Retina (tissue), 1 donor: ENCODE measurements at places on chromosomes 13 and 19.

GRCh38 chr13:110358381-110358780 is 51.3 kb downstream of the COL4A2 start:
- DNase-seq: no peak

GRCh38 chr19:4977299-4978174 is 8.6 kb downstream of the KDM4B start:
- peak; percentile 68 for DNase-seq

DNA sequence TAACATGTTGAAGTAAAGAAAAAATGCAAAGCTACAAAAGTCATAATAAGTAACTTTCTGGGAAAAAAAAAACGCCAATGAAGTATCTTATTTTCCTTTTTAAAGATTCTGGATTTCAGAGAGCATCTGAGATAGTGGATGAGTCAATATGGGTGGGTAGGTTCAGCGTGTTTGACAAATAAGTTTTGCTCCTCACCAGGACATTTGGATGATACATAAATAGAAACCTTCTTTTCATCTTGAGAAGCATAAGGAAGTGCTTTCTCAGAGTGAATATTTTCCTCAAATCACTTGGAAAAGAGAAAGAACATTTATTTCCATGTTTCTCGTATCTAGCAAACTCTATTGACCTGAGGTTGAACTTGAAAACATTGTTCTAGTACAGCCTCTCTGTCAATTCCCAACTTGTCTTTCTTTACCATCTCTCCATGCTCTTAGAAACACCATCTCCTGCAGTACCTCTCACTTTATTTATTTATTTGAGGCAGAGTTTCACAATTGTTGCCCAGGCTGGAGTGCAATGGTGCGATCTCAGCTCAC is 463.2 kb downstream of the KLF5 start:
- DNase-seq: no peak

GRCh38 chr13:46053162-46054012 is 841 bp upstream of the ZC3H13 start:
- DNase-seq: peak; percentile 25

DNA sequence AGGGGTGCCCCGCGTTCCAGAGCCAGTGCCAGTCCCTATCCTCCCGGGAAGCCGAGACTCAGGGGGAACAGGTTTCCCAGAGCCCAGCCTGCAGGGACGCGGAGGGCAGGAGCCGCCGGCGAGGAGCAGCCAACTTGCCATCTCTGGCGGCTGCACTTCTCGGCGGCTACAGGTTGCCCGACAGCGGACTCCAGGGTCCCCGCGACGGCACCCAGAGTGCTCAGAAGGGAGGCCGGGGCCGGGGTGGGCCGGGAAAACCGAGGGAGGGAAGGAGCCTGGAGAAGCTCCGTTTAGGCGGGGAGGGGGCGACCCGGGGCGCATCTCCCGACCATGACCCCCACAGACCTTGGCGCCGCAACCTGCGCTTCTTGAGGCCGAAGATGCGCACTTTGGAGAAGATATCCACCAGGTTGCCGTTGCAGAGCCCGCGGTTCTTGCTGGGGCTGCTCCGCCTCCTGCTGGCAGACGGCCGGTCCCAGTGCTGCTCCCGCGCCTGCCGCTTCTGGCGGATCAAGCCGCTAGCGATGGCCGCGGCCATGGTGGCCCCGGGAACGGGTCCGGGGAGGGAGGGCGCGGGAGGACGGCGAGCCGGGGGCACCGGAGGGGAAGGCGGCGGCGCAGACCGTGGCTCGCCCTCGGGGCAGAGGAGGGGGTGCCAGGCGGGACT is 463.8 kb downstream of the ITGBL1 start:
- peak; percentile 76 for DNase-seq

- DNase-seq: no peak
Observed at GRCh38 chr13:41606646-41607045, 149.3 kb downstream of the RGCC start.

DNA sequence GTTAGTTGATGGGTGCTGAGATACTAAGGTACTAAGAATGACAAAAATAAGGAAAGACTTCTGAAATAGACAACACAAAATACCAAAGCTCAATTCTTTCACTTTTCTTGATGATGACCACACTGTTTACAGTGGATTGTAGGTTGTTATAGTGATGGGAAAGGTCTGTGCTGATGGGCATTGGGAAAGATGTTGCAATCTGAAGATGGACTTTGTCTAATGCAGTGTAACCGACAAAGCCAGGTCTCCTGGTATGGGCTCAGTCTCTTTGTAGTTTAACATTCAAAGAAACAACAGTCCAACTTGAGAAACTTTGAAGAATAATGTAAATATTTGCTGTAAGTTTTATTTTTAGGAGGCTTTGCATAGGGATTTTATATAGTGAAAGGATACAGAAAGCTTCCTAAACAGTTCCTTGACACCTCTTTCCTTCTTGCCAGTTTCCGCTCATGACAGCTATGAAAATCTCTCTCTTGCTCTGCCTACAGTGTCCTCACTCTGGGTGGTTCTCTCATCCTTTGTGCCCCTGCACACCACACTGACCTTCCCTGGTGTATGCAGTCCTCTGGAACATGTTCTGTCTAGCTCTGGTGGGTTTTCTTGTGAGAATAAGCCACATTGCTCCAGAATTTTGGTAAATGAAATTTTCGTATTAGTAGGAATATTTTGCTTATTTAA is 172.2 kb downstream of the KCNRG start:
- no peak for DNase-seq

GRCh38 chr13:85536706-85537105 is 262.5 kb downstream of the SLITRK6 start:
- DNase-seq: no peak

DNA sequence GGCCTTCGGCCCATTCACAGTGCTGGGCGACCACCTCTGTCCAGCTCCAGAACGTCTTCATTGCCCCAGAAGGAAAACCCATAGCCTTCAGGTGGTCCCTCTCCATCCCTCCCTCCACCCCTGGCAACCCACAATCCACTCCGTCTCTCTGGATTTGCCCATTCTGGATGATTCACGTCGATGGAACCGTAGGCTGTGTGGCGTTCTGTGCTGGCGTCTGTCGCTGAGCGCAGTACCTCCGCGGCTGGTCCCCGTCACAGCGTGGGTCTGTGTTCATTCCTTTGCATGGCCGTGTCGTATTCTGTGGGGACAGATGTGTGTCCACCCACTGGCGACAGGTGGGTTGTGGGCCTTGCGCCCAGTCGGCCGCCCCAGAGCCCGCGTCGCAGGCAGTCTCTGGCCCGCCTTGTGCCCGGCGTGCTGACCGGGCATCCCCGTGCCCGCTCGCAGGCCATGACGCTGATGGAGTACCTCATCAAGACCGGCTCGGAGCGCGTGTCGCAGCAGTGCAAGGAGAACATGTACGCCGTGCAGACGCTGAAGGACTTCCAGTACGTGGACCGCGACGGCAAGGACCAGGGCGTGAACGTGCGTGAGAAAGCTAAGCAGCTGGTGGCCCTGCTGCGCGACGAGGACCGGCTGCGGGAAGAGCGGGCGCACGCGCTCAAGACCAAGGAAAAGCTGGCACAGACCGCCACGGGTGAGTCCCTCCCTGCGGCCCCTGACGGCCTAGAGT is 10.1 kb downstream of the EPN1 start:
- no peak for DNase-seq

- DNase-seq: no peak
Observed at GRCh38 chr13:44780591-44781280, 204.6 kb upstream of the TSC22D1 start.

- no peak for DNase-seq
Observed at GRCh38 chr13:83499286-83499685, 383.0 kb downstream of the SLITRK1 start.

- DNase-seq: no peak
Observed at GRCh38 chr13:108272333-108272732, 2.8 kb downstream of the TNFSF13B start.

- no peak for DNase-seq
Observed at GRCh38 chr19:17404015-17404414, 1.4 kb downstream of the BST2 start.

- DNase-seq: peak; percentile 94
Observed at GRCh38 chr19:17309198-17309964, at the start of gene DDA1. Gene DDA1, plus strand, starts transcription at chr19:17309563. Its CDS starts 92 bp downstream, at chr19:17309655.

DNA sequence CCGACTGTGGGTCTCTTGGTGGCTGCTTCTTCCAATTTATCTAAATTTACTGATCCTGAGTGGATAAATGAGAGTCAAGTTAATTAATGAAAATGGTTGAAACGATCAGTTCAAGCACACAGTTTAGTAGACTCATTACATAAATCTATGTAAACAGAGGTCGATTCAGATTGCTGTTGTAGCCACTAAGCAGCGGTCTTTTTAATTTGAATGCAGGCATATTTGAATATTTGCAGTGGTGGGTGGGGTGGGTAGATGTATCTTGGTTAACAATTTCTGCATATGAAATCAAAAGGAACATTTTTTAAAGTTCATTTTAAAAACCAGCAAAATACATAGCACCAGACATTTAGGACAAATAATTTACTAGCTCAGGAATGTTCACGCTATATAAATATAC is 325.9 kb downstream of the KLF12 start:
- DNase-seq: no peak

- DNase-seq: no peak
Observed at GRCh38 chr19:1082165-1082927, 12.8 kb downstream of the POLR2E start.

GRCh38 chr19:46624958-46625661 is at the start of gene PTGIR:
Gene PTGIR, minus strand, starts transcription at chr19:46625089. Its CDS starts 864 bp downstream, at chr19:46624225.
- DNase-seq: no peak

DNA sequence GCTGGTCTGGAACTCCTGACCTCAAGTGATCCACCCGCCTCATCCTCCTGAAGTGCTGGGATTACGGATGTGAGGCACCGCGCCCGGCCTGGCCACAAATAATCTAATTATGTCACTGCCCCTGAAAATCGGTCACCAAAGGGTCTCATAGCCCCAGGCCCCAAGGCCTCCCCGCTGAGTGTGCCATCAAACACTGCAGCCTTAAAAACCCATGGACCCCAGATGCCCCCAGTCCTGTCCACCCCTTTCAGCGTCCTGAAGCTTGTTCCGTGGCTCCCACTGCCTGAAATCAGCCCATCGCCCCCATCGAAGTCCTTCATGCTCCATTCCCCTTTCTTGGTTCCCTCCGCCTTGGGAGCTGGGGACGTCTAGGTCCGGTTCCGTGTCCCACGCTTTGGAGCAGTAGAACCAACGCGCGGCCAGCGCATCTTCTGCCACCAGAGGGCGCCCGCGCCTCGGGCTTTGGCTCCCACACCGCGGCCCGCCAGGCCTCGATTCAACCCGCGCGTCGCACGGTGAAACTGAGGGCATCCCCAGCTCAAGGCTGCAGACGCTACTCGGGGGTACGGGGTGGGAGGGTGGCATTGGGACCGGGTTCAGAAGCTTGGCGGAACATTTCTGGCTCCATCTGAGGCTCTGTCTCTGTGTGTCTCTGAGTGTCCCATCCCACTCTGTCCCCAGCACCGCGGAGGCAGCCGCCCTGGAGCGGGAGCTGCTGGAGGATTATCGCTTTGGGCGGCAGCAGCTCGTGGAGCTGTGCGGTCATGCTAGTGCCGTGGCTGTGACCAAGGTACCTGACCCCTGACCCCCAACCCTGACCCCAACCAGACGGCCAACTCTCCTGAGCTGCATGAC is 3.5 kb downstream of the YJEFN3 start:
- peak; percentile 91 for DNase-seq

GRCh38 chr19:11781295-11782057 is 14.7 kb downstream of the ZNF441 start:
- no peak for DNase-seq

GRCh38 chr19:55712804-55713631 is 25.2 kb downstream of the NLRP9 start:
- DNase-seq: no peak

DNA sequence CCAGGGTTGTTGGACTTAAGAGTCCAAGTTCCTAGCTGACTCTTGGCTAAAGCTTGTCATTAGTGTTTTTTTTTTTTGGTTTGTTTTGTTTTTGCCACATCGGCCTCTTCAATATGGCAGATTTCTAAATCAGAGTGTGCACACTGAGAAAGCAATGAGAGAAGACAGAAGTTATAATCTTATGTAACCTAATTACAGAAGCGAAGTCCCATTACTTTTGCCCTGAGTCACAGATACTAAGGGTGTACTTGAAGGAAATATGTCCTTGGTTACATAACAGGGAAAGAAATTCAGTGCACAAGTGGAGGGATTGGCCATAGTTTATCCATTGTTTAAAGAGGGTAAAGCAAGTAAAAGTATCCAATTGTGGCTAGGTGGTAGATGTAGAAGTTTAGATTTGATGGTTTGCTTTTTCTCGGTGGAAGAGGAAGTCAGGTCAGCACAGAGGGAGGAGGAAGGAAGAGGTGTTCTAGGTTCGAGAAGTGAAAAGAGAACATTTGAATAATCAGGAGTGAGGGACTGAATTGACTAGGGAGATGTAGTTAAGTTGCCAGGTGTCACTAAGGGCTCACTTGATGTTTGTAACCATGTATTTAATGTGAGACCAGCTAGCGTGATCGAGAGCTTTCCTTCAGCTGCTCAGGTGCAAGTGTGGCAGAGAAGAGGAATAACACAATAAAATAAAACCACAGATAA is 12.2 kb downstream of the GTF2F2 start:
- no peak for DNase-seq

- no peak for DNase-seq
Observed at GRCh38 chr13:31172001-31172400, 10.3 kb upstream of the HSPH1 start.

- DNase-seq: no peak
Observed at GRCh38 chr13:36973621-36974295, 25.4 kb downstream of the ALG5 start.

GRCh38 chr13:96743296-96744089 is 250.8 kb downstream of the OXGR1 start:
- no peak for DNase-seq

GRCh38 chr19:33220115-33220514 is 5.5 kb downstream of the SLC7A10 start:
- DNase-seq: no peak

DNA sequence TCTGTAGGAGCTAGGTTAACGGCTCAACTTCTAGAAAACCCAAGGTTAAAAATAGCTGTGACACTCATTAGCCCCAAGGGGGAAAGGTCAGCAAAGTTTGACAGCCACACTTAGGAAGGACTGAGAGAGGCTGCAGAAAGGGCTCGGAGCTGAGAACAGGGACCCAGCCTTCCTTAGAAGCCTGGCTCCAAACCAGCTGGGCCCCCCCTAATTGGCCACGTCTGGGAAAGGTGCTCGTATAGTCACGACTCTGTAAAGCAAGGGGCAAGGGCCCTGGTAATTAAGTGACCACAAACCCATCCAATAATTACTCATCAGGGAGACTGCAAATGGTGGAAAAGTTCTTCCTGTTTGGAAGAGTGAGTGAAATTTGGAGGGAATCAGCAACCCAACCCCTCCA is 90.5 kb downstream of the RNASEH2B start:
- no peak for DNase-seq

GRCh38 chr19:10998045-10998533 is 37.3 kb downstream of the SMARCA4 start:
- no peak for DNase-seq

GRCh38 chr13:29607465-29607864 is 12.0 kb upstream of the SLC7A1 start:
- no peak for DNase-seq
